ENCODE measurements at places on chromosomes 1 and 21.
A peak's percentile ranks its signal among the peaks of the same experiment; 100 is the strongest.

DNA sequence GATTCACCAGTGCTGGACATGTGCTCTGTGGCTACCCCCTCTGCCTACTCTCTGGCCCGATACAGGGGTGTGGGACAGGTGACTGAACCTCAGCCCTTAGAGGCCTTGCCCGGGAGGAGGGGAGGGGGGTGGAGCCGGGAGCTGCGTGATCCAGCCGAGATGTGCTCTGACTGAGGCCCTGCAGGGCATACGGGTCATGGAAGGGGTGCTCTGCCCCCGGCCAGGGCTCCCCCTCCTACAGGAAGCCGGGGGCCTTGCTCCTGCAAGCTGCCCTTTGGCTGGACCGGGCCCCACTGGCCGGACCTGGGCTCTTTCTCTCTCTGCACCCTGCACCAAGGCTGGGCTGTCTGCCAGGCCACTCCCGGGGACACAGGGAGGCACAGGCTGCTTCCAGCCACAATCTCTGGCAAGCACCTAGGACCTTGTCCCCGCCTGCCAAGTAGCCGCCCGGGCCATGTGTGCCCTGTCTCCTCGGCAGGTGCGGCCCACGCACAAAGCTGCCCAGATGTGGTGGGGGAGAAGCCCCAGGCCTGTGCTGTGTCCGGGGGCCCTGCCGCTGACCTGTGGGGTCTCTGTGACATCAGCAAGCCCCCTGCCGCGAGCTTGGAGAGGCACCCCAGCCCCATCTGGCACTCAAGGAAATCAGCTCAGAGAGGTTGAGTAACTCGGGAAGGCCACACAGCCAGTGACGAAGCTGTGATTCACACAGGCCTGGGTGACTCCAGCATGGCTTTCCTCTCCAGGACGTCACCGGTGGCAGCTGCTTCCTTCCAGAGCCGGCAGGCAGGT, 1.5 kb downstream of the SCNN1D start:
- DNase-seq = peak; percentile 65

DNA sequence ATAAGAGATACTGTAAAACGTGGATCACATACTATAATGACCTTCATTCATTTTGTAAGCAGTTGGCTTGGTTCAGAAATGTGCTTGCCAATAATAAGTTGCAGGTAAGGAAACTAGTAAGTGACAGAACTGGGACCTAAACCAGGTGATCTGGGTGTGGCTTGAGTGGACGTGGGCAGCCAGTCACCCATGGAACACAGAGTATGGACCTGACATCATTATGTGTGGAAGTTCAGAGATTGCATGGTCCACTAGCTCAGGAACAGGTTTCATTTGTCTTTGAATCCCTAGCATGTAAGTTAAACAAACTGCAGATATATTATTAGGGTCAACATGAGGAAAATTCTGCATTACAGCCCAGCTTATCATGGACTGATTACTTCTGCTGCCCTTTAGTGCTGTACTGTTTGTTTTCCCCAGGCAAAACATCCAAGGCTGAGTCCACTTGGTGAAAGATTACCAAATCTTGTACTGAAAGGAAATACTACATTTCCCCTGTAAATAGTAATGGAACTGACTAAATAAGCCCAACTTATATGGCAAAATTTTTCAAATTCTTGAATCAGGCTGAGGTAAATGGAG, 327.3 kb upstream of the SGIP1 start:
- no peak for DNase-seq

DNA sequence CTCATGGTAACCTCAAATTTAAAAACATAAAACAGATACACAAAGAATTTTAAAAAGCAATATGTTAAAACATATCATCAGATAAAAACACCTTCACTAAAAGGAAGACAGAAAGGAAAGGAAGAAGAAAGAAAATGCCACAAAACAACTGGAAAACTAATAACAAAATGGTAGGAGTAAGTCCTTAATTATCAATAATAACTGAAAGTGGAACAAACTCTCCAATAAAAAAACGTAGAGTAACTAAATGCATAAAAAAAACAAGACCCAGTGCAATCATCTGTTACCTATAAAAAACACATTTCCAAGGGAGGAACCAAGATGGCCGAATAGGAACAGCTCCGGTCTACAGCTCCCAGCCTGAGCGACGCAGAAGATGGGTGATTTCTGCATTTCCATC, 47.1 kb upstream of the ACADM start:
- DNase-seq = no peak

DNA sequence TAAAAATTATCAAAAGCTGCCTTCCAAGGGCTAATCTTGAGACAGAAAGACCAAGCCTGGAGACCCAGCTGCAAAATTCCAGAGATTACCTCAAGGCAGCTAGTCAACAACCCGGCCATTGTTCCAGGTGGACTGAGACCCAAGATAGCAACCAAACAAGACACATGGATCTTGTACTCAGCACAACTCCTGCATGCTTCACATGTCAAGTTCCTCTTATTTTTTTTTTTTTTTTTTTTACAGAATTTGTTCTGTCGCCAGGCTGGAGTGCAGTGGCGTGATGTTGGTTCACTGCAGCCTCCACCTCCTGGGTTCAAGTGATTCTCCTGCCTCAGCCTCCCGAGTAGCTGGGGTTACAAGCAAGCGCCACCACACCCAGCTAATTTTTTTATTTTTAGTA, 40.1 kb downstream of the CD2 start:
- DNase-seq = no peak

GRCh38 chr1:110450929-110451328, at the start of gene PROK1:
TSS of gene PROK1 (plus strand) at chr1:110451149. CDS start at chr1:110451217, 68 bp downstream.
- no peak for DNase-seq

DNA sequence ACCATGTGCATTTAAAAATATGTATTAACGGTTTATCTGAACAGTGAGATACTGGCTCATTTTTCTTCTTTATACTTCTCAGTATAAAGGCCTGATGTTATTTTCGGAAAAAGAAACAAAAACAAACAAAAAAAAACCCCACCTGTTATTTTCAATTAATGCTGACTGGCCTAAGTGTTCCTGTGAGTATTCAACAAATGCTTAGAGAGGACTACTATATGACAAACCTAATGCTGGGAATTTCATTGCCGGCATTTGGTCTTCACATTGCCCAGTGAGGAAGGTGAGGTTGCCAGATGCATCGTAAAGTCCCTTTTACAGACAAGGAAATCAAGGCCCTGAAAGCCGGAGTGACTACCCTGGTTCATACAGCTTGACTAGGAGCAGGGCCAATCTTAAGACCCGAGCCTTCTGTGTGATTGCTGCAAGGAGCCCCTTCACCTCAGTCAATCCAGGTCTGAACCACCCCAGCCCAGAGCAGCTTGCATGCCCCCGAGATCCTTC, 599 bp downstream of the MRPL24 start:
- no peak for DNase-seq

GRCh38 chr1:118338936-118339335, 153.9 kb upstream of the SPAG17 start:
- peak; percentile 33 for DNase-seq

DNA sequence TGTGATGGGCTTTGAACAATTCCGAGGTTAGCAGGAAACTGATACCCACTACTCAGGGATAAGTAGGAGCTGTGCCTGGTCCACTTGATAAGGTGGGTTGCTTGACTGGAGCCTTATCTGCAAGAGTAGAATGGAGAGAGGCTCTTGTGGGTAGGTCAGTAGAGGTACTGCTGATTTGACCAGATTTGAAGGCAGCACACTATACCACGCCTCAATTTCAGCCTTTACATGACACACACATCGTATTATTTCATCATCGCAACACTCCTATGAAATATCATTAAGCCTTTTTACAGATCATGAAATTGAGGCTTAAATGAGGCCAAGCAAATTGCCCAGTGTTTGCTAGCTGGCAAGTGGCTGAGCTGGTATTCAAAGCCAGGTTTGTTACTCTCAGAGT, 69.6 kb downstream of the KCNJ15 start:
- no peak for DNase-seq

DNA sequence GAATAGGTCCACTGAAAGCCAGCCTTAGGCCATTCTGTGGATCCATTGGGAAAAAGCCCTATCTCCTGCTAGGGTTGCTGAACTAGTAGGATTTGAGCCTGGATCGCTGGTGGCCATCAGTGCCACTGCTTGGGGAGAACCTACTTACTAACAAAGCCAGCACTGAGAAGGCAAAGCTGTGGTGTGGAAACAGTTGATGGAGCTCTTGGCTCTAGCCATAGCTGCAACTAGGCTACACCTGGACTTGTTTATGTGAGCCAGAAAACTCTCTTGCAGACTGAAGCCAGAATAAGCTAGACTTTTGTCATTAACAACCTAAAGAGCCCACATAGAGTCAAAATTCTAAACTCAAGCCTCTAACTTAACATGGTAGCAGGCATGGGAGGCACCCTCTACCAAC, 20.7 kb downstream of the DAB1 start:
- no peak for DNase-seq

- no peak for DNase-seq
These were observed 10.3 kb upstream of the EVI5 start for GRCh38 chr1:92795166-92795565.

DNA sequence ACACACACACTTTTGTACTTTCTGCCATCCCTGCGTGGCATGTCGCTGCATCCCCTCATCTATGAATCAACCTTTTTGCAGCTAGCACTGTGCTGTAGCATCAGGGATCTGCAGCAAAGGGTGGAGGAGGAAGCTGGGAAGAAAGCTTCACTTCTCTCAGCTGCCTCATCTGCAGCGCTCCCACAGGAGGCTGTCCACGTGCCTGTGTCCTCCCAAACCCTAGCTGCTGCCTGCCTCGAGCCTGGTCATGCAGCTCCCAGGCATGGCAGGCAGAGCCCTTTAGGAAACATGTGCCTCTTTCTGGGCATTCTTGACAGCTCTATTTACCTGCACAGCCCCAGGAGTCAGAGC, 262.1 kb upstream of the SGIP1 start:
- peak; percentile 76 for DNase-seq
